ENCODE measurements at places on chromosomes 4 and X. TPM values are rescaled to one million over a fixed set of nuclear protein-coding genes. Genes with fewer than 3 reads are reported as not detected.

RASGEF1B gene
- total RNA-seq = 3.4 TPM

HMGN5 gene
- 6.6 TPM for total RNA-seq

S100P gene
- total RNA-seq = 2.1 TPM

IGSF1 gene
- not detected for total RNA-seq

- no peak for DNase-seq
Measured at GRCh38 chr4:144905286-144905685, 192.7 kb downstream of the ANAPC10 start.

- DNase-seq = peak; percentile 6
Measured at GRCh38 chrX:19177721-19178120, 55.5 kb upstream of the ADGRG2 start.

- DNase-seq = no peak
Measured at GRCh38 chr4:25769251-25769650, 93.5 kb downstream of the SEL1L3 start.

DNA sequence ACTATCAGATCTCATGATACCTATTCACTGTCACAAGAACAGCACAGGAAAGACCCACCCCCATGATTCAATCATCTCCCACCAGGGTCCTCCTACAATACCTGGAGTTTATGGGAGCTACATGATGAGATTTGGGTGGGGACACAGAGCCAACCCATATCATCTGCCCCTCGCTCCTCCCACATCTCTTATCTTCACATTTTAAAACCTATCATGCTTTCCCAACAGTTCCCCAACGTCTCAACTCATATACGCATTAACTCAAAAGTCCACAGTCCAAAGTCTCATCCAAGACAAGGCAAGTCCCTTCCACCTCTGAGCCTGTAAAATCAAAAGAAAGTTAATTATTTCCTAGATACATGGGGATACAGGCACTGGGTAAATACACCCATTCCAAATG is 1185.2 kb downstream of the PCDH7 start:
- DNase-seq = no peak

DNA sequence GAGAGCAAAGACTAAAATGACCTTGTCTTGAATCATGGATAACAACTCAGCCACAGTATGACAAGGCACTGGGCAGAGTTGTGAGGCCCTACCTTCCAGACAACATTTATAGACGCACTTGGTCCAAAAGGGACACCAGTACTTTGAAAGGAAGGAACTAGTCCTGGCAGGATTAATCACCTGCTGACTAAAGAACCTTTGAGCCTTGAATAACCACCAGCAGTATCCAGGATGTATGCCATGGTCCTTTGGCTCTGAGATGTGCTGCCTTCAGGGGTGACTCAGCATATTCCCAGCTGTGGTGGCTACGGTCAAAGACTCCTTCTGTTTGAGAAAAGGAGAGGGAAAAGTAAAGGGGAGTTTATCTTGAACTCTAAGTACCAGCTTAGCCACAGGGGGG is 118.1 kb upstream of the PRR32 start:
- DNase-seq = no peak

DNA sequence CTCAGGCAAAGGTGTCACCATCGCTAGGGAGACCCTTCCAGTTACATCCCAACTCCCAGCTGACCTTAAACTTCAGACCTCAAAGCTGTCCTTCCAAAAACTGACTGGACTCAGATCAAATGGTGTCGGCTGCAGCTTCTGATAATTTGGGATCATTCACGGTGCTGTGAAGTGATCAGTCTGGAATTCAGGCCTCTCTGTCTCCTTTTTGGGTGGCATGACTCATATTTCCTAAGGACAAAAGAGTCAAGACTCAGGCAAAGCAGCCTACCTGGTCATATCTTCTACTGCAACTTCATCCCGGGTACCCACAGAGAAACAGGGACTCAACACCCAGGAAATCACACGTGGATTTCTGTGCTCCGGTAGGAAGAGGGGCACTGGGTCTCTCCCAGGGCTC is 87.6 kb downstream of the SORCS2 start:
- no peak for DNase-seq

GRCh38 chrX:97387004-97387403 is 503.3 kb downstream of the RPA4 start:
- no peak for DNase-seq

DNA sequence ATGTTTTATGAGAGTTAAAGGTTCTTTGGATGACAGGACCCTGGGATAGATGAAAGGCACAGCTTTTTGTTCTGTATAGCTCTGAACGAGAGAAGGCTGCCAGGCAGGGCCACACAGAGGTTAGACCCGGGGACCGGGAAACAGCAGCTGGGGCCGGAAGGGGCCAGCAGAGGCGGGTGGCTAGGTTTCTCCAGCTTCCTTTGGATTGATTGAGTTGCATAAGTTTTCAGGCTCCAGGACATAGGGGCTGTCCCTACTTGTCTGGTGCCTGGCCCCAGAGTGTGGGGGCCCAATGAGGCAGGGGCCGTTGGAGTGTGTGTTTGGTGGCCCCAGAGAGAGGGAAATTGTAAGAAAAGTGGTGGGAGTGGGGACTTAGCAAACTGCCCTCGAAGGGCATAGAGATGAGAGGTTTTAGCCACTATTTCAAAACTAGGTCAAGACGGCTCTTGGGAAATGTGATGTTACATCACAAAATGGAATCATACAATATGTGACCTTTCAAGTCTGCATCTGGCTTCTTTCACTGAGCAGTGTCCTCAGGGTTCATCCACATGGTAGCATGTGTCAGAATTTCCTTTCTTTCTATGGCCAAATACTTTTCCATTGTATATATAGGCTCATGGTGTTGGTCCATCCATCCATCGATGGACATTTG is 3.7 kb downstream of the ZFP92 start:
- DNase-seq = no peak
